Sciatic nerve (tissue), 2 donors: ENCODE measurements at places on chromosomes 7 and 10.

DNA sequence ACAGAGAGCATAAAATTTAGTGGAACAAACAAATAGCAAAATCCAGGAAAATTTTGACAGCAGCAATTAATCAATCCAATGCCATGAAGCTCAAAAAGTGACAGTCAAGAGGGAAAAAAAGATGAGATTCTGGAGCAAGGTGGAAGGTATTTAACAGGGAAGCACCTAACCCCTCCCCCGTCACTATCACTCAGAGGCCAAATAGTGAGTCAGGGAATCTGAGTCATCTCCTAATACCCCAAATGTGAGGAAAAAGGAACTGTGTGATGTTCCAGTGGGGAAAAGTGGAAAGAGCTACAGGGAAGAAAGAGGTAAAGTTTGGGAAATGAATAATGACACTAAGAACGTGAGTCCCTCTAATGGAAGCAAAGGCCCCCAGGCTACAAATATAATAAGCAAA, 113.2 kb upstream of the PHF14 start:
- no peak for DNase-seq

GRCh38 chr10:99844433-99844955, 62.1 kb downstream of the ABCC2 start:
- DNase-seq = no peak

DNA sequence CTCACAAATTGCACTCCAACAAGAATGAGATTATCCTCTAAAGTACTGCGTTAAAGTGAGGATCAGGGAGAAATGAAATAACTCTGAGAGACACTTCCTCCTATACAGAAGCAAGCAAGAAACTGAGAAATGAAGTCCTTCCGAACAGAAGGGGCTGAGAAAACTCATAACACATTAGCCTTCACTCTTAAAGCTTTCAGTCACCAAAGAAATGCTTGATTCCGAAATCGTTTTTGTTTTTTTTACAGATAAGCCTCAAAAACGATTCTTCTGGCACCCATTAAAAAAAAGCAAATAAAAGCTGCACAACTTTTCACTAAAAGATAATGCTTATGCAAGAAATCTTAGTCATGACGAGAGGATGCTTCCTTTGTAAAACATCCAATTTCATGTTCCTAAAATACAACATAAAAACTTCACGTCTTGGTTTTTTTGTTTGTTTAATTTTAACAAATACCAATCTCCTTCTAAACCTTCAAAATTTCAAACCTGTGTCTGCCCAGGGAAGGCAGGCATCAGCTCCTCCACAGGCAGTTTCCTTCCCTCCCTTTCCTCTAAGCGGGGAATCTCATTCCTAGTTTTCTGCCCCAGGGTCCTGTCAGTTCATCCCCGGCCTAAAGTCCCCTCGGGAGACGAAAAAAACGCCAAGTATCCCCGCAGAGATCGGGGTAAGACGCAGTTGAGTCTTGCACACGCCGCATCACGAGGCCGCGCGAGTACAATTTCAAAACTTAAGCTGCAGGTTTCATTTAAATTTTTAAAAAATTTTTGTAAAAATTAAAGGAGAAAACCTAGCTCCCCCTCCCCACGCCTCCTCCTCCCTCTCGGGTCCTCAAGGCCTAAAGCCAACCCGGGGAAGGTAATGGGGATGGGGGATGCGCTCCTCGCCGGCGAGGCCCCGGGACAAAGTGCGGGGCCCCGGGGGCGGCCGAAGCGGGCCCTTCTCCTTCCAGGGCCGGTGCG, 1.1 kb downstream of the BAZ1B start:
- no peak for DNase-seq

DNA sequence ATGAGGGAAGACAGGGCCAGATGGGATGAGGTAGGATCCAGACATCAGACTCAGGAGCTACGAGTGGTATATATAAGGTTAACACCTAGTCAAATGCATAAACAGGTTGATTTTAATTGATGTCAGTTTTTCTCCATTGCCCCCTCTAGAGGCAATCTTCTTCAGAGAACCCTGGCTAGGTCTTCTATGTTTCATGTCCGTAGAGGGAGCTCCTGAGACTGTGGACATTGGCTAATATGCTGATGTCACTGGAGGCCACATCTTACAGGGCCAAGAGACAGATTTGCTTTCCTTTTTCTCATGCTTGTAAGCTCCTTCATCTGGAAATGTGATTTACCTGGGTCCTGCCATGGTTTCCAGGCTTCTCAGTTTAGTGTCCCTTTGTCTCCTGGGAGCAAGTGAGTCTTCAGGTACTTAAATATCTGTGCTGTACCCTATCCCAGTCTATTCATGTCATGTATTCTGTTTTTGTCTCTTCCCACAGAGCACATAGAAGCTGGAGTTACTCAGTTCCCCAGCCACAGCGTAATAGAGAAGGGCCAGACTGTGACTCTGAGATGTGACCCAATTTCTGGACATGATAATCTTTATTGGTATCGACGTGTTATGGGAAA, 161.6 kb upstream of the PRSS1 start:
- DNase-seq = no peak

- DNase-seq = no peak
Observed at GRCh38 chr10:128686630-128687278, 560.5 kb upstream of the MKI67 start.

GRCh38 chr7:1330801-1331425, 98.2 kb downstream of the UNCX start:
- no peak for DNase-seq
